ENCODE measurements at places on chromosomes 2 and 18.

DNA sequence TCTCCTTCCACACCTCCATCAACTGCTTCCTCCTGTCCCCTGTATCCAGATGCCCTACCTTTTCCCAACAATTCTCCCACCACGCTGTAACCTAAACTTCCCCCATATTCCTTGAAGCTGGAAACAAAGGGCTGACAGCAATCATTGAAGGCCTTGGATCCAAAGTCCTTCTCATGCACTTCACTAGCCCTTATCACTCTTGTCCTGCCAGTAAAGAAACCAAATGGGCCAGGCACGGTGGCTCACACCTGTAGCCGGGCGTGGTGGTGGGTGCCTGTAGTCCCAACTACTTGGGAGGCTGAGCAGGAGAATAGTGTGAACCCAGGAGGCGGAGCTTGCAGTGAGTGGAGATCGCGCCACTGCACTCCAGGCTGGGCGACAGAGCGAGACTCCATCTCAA is 11.9 kb upstream of the ADNP2 start:
- DNase-seq = no peak

- no peak for DNase-seq
These were observed 76.1 kb upstream of the TXNDC2 start for GRCh38 chr18:9809697-9810096.

- DNase-seq = no peak
These were observed 8.8 kb upstream of the MBD2 start for GRCh38 chr18:54233228-54233625.

GRCh38 chr2:173751245-173751975 is 213.8 kb downstream of the SP3 start:
- no peak for DNase-seq

GRCh38 chr2:30348825-30349224 is 98.2 kb upstream of the LCLAT1 start:
- DNase-seq = no peak

GRCh38 chr2:111118981-111119821 is 1.5 kb upstream of the BCL2L11 start:
- peak; percentile 39 for DNase-seq

DNA sequence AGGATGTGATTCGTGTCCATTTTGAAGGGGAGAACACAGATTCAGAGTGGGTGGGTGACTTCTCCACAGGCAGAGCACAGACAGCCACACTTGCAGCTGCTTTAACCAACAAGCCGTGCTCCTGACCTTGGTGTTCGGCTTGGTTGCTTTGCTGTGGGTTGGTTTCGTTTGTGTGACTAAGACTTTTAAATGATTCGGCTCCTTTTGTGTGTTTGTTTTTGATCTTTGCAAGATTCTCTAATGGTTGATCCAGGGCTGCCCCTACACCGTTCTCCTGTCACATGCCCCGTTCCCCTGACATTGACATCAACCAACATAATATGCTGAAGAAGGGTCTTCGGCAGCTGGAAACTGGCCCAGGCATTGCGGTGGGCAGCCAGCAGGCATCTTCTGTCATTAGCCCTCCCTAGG is 95.9 kb upstream of the MBOAT2 start:
- no peak for DNase-seq

DNA sequence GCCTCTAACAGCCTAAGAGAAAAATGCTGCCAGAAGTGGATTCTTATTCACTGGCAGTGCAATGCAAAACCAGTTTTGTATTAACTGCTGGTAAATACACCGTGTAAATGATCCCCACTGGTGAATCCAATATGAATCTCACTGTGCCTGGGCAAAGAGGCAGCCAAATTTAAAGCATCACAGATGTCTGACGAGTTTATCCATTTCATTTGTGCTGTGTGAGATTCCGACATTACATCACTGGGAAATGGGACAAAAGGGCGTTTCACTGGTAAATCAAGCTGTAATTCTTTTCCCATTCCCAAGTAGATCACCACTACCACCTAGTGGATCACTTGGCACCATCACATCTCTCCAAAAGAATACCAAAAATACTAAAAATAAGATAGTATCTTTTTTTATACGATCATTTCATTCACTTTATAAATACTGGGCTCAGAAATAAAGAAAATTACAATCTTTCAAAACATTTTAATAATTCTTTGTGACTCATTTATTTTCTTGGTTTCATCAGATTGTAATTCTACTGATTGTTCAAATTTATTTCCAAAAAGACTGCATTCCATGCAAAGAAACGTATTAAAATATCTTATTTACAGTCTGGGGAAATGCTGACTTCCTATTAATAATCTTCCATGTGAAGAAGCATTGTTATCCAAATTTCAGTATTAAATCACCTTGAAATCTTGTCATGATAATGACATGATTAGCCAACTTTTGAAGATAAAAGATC is 125.6 kb downstream of the GRB14 start:
- DNase-seq = no peak

- DNase-seq = no peak
These were observed 20.7 kb upstream of the CNRIP1 start for GRCh38 chr2:68340226-68341061.

- DNase-seq = no peak
These were observed 385.4 kb upstream of the TMEFF2 start for GRCh38 chr2:192579965-192580700.

DNA sequence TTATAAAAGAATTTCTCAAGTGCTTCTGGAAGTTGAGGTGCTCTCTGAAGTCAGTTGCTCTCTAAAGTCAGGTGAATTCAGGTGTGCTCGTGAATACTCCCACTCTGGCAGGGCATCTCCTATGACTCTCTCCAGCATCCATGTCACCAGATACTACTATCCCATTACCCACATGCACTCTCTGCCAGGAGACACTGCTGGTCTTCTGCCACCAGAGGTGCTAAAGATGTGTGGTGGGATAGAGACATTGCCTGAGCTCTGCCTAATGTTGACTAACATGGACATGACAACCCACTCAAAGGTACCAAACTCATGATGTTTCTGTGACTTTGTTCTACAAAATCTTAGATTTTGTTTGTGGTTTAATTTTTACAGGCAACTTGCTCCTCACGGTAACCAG is 106.4 kb upstream of the HNRNPA3 start:
- no peak for DNase-seq

- no peak for DNase-seq
These were observed 132.8 kb downstream of the AGAP1 start for GRCh38 chr2:235626658-235627057.

GRCh38 chr18:11025671-11026070 is 123.7 kb downstream of the PIEZO2 start:
- no peak for DNase-seq

GRCh38 chr2:10500601-10501361 is 52.7 kb upstream of the ODC1 start:
- no peak for DNase-seq

- no peak for DNase-seq
These were observed 408.7 kb upstream of the KCNH7 start for GRCh38 chr2:163247156-163247846.

DNA sequence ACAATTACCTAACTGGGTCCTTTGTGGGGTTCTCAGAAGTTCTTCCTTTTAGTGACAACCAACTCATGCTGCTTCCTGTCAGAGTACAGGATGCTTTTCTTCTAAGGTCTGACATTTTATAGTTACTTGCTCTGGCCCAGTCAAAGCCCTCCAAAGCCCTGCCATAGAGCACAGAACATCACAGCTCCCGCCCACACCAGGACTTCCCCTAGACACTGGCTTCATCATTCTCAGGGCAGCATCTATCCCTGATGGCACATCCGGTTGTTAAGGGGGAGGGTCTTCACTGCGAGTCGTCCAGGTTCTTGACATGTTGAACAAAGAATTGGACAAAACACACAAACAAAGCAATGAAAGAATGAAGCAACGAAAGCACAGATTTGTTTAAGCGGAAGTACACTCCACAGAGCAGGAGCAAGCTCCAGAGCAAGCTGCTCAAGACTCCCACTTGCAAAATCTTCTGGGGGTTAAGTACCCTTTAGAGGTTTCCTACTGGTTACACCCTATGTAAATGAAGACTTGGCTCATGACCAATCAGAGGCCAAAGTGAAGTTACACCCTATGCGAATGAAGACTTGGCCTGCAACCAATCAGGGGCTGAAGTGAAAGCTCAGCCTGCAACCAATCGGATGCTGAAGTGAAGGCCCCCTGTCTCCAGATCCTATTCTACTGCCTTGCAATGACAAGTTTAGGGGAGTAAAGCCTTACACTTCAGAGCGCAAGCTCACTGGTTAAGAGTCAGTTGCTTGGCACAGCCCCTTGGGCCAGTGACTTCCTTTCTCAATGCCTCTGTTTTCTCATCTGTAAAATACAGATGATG is 79.0 kb downstream of the HDAC4 start:
- DNase-seq = peak; percentile 72

- DNase-seq = no peak
These were observed 4.2 kb upstream of the ODC1 start for GRCh38 chr2:10452312-10452711.

GRCh38 chr2:200479692-200480265 is 30.1 kb downstream of the KCTD18 start:
- DNase-seq = no peak

- DNase-seq = peak; percentile 23
These were observed 11.4 kb downstream of the SNED1 start for GRCh38 chr2:241009601-241010530.

Measured in CD4-positive, alpha-beta T cell treated with Interleukin-12 subunit alpha and Interleukin-12 subunit beta, for 1 hour (primary cell).